ENCODE measurements at places on chromosomes 6 and 20. TPM values are rescaled to one million over a fixed set of nuclear protein-coding genes. Genes with fewer than 3 reads are reported as not detected.

Gene FAXC
- not detected for total RNA-seq

Gene WFDC8
- total RNA-seq, result not detected

Gene STMND1
- total RNA-seq, result not detected

DNA sequence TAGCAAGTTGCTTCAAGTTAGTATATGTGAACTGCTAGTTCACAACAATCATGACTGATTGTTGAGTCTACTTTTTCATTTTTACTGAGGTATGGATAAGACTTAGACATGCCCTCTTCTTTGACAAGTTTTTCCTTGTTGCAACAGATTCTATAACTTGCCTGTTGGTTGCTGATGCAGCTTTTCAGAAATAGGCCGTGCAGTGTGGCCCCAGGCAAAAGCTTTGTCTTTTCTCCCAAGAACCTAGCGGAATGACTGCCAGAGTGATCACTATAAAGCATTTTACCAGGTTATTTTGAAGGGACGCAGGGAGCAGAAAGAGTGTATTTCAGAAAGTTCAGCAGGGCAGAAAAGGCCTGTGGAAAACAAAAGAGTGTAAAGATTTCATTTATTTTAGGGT, 16.0 kb downstream of the HECA start:
- DNase-seq, result no peak

- DNase-seq, result no peak
Observed at GRCh38 chr6:37531026-37531425, 31.3 kb upstream of the CCDC167 start.

DNA sequence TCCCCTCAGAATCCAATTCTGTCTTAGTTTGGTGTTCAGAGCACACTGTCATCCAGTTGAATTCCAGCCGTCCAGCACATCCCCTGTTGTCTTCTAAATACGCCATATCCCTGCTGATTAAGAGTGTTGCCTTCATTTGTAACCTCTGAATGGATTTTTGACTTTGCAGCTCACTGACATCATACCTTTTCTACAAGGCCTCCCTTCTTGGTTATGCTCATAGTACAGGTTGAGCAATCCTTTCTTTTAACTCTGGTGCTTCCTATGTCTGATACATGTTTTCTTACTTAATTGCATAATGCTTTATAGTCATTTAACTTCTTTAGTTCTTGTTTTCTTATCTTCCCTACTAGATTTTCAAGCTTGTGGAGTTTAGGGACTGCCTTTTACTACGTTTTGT, 36.4 kb downstream of the XRN2 start:
- no peak for DNase-seq

DNA sequence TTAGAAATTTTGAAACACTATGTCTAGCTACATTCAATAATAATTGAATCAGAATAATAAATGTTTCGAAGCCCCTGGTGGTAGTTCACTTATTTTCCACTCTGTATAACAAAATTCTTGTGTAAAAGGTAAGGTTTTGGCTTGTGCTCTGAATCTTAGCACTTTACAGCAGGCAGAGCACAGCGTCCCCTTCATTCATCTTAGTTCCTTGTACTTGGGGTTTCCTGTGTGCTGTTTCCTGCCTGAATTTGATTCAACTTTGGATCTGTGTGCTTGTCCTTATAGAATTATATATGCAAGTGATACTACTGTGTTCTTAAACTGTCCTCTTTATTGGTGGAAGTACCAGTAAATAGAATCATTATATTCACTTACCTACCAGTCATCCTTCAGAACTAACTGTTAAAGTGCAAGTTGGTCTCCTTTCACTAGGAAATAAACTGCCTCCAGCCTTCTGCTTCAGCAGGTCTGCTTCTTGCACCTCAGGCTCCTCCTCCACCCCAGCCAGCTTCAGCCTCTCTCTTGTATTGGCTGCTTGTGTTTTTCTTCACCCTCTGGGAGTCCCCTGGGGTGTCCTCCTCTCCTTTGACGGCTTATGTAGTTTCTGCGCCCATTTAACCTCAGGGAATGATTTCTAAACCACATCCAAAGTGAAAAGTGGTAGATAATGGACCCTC, 28.8 kb upstream of the TULP4 start:
- DNase-seq, result no peak

DNA sequence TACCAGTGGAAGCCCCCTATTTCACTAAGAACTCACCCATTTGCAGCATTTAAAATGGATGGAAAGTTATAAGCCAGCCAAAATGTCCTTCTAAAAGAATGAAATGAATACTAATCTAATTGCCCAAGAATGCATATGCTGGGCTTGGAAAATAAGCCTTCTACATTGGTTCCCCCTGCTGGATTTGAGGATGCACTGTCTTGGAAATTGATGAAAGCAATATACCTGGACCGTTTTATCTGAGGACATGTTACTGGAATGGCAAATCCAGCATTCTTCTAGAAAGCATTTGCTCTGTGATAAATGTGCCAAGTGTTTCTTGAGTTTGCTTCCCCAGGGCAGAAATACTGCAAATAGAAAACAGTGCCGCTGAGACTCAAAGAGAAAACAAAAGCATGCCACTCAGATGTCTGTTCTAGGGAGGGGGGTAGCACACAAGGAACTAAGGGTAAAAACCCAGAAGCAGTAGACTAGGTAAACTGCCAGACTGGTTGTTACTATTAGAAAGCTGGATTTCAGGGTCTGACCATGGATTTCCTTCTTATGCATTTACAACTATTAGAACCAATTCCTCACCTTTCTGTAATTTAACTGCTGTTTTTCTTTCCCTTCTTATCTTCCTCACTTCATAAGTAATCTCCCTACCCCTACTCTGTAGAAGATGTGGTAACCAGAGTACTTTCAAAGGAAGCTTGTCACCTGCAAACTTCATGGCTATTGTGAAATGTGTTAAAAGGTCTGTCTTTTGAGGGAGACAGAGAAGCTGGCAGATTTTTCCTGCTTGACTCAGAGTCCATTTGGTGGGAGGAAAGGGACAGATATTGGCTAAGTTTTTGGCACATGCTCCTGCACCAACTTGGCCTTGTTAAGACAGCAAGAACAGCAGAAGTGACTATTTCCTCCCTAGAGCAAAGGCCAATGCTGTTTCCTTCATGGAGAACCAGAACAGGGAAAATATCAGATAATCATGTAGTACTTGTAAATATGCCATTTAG, 642.6 kb downstream of the KIF16B start:
- no peak for DNase-seq

All from right atrium auricular region (tissue), 2 donors.